ENCODE measurements at places on chromosomes 6 and 20.
A peak's percentile ranks its signal among the peaks of the same experiment; 100 is the strongest.

- no peak for DNase-seq
Observed at GRCh38 chr20:23873370-23874015, 6.1 kb downstream of the CST5 start.

- DNase-seq = no peak
Observed at GRCh38 chr20:17565169-17565845, 4.6 kb upstream of the DSTN start.

- peak; percentile 72 for DNase-seq
Observed at GRCh38 chr6:15400572-15401004, 154.7 kb downstream of the JARID2 start.

DNA sequence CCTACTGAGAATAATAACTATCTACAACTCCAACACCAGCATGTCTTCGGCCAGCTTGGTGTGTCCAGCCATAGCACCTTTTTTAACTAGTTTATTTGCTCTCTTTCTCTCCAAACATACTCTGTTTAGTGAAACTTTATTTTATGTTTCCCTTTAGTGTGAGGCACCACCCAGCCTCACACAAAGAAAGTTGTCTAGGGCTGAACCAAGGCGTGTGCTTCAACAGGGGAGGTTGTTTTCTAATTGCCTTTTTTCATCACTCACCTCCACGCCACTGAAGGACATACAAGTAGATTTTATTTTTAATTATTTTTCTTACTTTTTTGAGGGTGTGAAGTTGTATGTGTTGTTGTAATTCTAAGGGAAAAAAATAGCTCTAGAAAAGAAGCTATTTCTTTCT lies 125.6 kb upstream of the MARCKS start:
- DNase-seq = no peak

DNA sequence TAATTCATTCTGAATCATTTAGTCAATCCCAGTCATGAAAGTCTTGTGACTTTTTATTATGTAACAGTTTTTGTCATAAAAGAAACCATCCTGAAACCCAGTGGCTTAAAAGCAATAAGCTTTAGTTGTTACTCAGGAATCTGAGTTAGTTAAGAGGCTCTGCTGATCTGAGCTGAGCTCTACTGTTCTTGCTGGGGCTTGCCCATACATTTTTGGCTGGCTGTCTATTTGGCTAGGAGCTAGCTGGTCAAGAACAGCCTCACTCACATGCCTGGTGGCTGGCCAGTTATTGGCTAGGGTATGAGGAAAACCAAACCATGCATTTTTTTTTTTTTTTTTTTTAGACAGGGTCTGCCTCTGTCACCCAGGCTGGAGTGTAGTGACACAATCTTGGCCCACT lies 10.6 kb downstream of the TCF21 start:
- DNase-seq = no peak

DNA sequence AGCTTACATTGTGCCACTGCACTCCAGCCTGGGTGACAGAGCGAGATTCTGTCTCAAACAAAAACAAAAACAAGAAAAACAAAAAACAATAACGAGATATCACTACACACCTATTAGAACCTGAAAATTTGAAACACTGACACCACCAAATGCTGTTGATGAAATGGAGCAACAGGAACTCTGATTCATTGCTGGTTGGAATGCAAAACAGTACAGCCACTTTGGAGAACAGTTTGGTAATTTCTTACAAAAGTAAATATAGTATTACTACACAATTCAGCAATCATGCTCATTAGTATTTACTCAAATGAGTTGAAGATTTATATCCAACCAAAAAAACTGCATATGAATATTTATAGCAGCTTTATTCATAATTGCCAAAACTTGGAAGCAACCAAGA lies 135.8 kb upstream of the AKIRIN2 start:
- no peak for DNase-seq

- no peak for DNase-seq
Observed at GRCh38 chr6:122751326-122751725, 28.2 kb upstream of the FABP7 start.

- DNase-seq = no peak
Observed at GRCh38 chr6:169142538-169142844, 111.2 kb downstream of the THBS2 start.

DNA sequence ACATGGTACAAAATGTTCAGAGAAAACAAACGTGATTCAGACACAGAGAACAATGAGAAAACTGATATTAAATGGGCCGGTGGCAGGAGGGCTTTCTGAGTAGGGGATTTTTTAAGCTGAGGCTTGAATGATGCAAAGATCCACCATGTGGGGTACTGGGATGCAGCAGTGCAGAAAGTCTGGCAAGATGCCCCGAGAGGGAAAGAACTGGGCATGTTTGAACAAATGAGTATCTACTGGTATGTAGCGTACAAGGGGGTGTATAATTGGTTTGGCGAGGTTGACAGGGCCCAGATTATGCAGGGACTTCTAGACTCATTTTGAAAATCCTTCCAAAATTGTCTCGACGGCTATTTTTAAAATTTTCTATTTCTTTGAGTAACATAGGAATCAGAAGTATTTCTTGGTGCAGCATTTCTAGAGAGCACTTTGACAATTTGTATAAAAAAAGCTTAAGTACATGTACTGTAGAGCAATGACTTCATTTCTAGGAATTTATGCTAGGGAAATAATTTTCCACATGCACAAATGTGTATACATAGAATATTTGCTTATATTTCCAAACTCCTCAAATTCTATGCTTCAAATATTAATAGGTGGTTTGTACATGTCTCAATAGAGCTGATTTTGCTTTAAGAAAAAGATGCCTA lies 119.6 kb upstream of the DOK5 start:
- DNase-seq = no peak

DNA sequence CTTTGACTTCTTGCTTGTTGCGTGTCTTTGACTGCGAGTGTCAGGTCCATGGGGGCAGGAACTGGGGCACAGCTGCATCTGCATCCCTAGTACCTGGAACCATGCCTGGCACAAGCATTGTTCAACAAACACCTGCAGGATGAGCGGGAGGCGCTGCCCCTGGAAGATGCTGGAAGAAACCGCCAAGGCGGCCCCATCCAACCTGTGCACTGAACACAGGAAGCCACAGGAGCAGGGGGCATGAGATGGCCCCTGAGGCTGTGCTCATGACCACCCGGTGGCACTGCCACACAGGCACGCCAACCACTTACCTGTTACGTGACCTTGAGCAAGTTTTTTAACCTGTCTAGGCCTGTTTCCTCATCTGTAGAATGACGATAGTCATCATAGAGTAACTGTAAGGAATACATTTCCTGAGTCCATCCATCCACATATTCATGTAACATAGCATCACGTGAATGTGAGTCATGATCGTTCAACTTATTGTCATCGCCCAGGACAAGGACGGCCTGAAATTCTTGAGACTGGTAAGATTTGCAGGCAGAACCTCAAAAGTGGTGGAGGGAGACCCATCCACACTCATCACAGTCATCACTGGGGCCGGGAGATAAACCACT lies 374.2 kb downstream of the PREX1 start:
- no peak for DNase-seq

DNA sequence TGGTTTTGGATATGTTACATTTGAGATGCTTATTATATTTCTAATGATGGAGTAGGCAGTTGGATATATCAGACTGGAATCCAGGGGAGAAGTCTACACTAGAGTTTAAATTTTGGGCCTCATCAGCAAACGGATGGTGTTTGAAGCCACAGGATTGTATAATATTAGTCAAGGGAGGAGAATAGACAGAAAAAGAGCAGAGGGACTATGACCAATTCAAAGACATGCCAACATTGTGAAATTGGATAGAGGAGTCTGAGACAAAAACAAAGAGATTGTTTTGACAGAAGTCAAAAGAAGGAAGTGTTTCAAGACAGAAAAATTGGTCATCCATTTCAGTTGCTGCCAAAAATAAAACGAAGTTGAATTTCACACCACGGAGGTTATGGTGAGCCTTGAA lies 66.5 kb downstream of the NOX3 start:
- no peak for DNase-seq

DNA sequence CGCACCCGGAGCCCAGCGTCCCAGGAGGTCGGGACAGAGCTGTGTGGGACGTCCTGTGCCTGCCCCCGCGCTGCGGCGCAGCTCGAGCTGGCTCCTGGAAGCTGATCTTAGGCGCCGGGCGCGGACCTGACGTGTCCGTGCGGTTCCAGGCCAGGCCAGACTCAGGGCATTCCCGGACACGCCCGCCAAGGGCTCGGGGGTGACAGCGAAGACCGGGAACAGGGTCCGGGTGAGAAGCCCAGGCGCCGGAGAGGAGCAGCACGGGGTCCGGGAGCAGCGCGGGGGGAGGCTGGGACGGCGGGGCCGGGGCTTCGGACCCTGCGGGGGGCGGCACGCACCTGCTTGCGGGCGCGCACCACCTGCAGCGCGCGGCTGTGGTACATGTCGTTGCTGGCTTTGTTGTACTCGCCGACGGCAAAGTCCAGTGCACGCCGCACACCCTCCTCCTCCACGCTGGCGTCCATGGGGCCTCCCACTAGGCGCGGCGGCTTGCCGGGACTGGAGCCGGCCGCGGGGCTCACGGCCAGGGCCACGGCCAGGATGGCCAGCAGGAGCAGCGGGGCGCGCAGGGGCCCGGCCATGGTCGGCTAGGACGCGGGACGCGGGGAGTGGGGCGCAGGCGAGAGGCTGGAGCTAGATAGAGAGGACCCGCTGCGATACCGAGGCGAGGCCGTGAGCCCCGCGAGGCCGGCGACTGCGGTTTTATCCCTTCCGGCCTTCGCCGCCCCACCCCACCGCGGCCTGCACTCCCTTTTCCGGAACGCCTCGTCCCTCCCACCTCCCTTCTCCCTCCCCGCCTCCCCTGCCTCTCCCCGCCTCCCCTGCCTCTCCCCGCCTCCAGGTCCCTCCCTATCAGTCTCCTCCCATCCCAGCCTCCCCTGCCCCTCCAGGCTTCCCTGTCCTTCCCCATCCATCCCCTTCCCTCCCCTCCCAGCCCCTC lies at the start of gene CST3:
CST3 (minus strand) TSS at position 674 of the 940 bp plus-strand sequence; CDS start at position 581, 93 bp downstream.
- DNase-seq = peak; percentile 90

DNA sequence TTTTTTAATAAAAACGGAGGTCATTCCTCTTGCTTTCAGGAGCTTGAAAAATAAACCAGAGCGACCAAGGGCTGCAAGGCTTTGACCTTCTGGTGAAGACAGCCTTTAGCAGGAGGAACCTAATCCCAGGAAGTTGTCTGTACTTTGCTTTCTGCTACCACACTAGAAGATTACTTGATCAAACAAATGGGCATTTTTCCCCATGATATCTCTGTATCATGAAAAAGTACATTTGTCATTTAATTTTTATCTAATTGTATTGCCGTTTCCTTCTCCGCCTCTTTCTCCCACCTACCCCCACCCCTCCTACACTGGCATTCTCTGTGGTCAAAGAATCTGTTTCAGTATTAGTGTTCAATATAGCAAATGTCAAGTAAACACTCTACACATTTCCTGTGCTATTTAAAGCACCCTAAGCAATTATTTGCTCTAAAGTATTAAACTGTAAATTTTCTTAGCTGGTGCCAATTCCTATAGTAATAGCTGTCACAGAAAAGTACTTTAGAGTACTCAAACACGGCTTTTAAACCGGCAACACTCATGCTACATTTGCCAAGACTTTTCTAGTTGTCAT lies 29.7 kb downstream of the ATXN1 start:
- no peak for DNase-seq

DNA sequence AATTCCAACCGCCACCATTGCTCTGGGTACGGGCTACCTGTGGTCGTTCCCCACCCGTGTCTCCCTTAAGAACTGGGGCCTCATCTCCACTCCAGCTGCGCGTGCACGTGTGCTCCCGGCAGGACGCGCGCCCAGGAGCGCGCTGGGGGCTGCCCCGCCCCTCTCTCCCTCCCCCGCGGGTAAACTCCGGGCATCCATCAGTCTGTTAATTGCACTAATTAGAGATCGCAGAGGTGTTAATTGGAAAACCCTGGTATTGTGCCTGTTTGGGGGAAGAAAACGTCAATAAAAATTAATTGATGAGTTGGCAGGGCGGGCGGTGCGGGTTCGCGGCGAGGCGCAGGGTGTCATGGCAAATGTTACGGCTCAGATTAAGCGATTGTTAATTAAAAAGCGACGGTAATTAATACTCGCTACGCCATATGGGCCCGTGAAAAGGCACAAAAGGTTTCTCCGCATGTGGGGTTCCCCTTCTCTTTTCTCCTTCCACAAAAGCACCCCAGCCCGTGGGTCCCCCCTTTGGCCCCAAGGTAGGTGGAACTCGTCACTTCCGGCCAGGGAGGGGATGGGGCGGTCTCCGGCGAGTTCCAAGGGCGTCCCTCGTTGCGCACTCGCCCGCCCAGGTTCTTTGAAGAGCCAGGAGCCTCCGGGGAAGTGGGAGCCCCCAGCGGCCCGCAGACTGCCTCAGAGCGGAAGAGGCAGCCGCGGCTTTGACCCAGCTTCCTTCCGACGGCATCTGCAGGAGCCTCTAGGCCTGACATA lies 14.4 kb downstream of the FOXP4 start:
- no peak for DNase-seq

DNA sequence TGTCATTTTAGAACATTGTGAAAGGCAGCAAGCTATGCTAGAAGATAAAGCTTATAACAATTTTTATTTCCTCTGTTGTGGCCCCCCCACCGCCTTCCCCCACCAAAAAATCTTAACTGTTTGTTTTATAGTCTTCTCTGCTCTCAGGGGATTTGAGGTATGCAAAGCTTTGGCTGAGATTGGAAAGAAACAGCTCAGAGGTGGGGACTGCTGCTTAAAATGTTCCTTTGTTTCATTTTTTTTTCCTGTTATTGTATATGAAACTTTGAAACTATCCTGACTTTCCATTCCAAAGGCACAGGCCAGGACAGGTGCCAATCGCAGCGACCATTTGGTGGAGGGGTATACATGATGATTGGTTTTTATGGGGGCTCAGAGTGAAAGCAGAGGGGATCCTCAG lies 114.7 kb upstream of the PHACTR1 start:
- DNase-seq = no peak

Data from left forelimb (tissue), 1 donor.